ENCODE measurements at places on chromosomes 1 and 21.

GRCh38 chr21:35095859-35096291 lies 46.8 kb upstream of the RUNX1 start:
- no peak for DNase-seq

DNA sequence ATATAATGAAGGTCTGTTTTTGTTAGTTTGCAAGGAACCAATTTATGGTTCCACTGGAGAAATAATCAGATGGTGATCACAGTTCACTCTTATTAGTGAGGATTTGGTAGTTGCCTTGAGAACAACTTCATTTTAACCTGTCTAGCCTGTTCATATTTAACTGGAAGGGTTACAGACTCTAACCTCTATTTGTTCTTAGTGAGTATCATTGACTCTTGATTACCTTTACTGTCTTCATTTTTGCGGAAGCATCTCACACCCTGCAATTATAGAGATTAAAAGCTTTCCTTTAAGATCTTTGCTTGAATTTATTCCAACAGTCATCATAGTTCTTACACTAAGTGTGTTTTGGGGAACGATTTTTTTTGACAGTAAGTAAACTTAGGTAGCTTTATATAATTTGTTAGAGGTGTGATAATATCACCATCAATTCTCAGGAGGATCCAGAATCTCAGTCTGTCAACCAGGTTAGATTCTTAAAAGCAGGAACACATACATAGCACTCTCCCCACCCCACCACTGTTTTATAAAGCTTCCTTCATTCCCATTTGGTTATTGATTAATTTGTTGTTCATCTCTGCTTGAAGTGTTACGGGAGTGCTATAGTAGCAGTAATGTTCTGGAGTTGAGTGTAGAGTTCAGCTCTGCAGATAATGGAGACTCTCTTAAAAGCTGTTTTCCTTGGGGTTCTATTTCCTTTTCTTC lies 30.1 kb downstream of the B3GALT2 start:
- no peak for DNase-seq

- no peak for DNase-seq
These were observed 176.8 kb downstream of the DISC1 start for GRCh38 chr1:231803353-231803752.

DNA sequence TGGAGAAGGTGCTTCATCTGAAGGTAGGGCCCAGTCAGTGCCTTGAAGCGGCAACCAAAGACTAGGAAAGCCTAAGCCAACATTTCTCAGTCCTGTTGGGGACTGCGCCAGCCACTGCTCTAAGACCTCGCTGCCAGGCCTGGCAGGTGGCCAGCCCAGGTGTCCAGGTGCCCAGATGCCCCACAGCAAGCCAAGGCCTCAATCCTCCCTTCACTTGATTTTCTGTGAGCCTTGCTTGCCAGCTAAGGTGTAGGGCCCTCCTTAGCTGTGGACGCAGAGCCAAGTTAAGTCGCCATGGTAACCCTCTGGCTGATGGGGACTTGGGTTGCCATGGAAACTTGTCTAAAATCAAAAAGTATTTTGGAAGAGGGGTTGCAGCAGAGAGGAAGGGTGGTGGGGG lies 135.0 kb downstream of the NAV1 start:
- no peak for DNase-seq

DNA sequence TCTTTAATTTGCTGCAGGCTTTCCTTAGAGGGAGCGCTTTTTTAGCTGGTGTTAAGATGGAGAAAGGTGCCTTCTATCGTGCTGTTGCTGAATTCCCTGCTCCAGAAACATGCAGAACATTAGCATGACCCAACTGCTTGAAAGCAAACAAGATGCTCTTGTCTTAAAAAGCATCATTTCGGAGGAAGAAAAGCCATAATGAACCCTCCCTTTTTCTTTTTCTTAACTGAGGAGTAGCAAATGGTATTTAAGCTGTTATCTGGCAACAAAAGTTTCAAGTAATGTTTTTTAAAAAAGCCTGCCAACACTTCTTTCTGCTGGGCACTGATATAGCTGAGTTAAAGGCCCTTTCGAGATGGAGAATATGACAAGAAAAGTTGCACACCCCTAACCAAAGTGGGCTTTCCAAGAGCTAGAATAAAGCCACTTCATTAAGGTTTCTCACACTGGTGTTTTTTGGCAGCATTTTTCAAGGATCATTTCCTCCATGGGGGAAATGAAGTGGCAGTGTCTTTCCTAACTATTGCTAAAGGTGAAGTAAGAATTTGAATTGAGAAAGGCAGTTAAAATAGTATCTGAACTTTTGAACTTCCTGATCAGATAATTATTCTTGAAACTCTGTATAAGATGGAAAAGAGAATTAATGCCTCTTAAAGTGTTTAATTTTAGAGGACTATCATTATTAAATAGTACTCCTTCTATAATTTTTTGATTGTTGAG lies 38.8 kb downstream of the ST6GALNAC5 start:
- no peak for DNase-seq

- no peak for DNase-seq
These were observed 2.0 kb downstream of the PYCR2 start for GRCh38 chr1:225921734-225922709.

DNA sequence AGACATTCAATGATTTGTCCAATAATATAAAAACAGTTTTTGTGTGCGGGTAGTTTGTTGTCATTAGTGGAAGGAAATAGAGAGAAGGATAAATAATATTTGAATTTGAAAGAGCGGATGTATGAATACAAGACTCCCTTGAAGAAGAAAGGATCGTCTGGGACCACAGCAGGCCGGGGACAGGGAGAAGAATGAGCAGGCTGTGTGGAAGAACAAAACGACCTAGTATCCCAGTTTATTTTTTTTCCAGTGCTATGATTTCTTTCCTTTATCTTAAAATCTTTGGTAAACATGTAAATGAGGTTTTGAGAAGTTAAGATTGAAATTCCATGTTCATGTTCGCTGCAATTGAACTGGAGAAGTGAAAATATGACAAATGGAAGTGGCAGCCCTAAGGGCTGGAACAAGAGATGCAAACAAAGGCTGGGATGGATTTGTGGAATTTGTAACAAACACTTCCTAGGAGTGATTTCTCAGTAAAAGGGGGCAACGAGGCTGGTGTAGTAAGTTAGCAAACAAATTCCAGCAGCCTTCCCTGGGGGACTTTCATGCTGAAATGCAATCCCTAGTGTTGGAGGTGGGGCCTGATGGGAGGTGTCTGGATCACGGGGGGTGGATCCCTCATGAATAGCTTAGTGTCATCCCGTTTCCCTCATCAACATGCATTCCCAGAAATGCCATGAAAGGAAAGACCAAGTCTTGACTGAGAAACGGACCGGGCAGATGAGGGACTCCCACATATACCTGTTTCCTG lies 10.2 kb upstream of the IFI16 start:
- no peak for DNase-seq

DNA sequence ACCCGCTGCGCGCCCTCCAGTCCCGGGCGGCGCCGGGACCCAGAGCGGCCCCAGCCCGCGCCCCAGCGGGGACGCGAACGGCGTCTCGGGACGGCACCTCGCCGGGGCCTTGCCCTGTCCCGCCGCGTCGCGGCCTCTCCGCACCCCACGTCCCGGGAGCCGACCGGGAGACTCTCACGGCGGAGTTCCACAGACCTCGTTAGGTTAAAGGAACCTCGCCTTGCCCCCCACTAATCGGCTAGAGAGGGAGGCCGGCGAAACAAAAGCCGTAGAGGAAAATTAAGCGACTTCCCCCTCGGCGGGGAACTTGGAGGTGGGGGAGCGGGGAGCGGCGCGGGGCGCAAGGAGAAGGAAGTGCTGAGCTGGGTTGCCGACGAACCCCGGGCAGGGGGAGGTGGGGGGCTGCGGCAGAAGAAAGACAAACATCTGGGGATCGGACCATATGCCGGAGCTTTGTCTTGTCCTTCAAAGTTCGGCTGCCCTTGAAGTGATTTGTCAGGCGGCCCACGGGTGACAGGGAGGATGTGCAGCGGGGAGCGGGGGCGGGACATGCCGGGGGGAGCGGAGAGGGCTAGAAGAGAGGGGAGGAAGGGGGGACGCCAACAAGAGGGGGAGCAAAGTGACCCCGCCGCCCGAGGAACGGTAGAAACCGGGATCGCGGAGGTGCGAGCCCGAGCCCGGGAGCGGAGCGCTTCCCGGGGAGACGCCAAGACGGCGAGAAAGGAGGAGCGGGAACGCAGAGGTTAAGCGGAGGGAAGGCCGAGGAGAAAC lies 120.0 kb upstream of the RRP15 start:
- peak; percentile 6 for DNase-seq

DNA sequence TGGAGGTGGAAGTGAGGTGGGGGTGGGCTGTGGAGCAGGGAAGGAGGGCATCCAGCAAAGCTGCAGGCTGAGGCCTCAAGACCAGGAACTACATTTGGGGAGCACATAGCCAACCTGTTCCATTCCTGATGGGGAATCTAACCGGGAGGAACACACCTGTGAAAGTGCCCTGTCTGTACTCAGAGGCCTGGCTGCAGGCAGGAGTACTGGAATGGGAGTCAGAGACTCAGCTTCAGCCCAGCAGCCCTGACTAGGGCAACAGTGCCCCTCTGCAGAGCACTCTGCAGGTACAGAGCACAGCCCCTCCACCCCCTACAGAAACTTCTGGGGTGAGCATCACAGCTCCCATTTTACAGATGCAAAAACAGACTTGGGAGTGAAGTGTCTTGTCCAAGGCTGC lies 126.4 kb downstream of the DMRTB1 start:
- DNase-seq, result no peak

DNA sequence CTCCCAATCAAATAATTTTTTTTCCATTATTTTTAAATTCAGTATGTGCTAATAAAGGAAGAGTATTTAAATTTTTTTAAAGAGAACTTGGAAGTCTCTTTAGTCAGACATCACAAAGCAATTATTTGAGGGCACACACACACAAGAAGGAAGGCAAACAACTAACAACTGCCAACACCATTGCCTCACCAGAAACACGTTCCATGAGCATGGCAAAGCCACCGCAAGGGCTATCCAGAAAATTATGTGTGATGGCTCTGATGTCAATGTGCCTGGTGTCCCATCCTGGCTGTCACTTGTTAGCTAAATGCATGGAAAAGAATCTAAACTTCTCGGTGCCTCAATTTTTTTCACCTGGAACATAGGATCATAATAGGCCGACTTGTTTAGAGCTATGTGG lies 262.9 kb downstream of the SEC16B start:
- DNase-seq, result no peak

DNA sequence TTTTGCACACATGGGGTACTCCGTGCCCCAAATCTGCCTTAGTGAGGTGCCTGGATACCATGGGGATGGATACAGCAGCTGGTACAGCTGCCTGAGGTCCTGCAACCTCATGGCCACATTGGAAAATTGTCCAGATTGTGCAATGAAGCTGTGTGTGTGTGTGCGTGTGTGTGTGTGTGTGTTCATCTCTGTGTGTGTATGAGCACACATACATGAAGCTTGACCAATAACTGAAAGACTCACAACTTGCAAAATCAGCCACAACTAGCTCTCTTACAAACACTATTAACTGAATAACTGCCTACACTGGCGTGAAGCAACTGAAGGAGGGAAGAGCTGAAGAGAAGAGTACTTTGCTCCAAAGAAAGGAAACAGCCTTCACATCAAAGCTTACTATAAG lies 78.1 kb downstream of the ERG start:
- DNase-seq, result no peak

- DNase-seq, result no peak
These were observed 62.7 kb downstream of the PRDM2 start for GRCh38 chr1:13762642-13763041.

GRCh38 chr1:18632783-18633421 lies 2.3 kb downstream of the PAX7 start:
- no peak for DNase-seq

- DNase-seq, result no peak
These were observed 6.2 kb upstream of the FAM76A start for GRCh38 chr1:27719286-27720251.

DNA sequence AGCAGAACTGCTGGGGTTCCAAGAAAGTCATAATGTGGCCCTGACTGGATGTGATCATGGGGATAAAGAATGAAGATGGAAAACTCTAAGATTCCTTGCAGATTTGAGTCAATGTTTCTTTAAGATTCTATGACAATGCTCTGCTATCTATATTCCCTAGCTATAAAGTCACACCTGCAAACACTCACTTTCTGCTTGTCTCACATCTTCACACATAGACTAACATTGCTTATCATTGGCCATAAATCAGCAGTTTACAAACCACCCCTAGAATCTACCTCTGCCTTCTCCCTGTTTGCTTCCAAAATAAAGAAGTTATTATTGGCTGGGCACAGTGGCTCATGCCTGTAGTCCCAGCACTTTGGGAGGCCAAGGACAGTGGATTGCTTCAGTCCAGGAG lies 33.1 kb upstream of the NPL start:
- no peak for DNase-seq

DNA sequence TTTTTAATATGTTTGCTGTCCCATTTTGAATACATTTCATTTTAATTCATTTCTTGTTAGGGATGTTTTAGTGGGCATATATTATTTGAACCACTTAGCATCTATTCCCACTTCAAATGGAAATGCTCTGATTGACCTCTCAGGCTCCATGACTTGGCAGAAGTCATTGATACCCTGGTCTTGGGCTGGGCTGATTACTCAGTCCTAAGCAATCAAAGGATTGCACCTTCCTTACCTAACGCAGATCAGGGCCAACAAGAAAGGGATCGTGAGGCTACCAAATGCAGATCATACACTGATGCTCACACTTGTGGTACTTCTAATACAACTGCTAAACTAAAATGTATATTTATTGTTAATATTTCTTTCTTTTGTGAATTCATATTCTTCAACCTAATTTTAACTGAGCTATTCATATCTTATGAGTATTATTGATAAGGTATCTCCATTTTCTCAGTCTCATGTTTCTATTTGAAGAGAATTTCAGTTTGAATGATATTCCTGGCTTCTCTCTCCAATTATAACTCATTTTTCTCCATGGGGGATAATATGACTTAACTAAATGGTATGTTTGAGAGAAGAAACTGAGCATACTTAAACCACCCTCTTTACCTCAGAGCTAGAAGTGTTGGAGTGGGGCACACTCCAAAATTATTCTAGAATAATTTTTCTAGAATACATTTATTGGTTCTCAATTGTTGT lies 615.5 kb upstream of the ADAMTS5 start:
- no peak for DNase-seq

DNA sequence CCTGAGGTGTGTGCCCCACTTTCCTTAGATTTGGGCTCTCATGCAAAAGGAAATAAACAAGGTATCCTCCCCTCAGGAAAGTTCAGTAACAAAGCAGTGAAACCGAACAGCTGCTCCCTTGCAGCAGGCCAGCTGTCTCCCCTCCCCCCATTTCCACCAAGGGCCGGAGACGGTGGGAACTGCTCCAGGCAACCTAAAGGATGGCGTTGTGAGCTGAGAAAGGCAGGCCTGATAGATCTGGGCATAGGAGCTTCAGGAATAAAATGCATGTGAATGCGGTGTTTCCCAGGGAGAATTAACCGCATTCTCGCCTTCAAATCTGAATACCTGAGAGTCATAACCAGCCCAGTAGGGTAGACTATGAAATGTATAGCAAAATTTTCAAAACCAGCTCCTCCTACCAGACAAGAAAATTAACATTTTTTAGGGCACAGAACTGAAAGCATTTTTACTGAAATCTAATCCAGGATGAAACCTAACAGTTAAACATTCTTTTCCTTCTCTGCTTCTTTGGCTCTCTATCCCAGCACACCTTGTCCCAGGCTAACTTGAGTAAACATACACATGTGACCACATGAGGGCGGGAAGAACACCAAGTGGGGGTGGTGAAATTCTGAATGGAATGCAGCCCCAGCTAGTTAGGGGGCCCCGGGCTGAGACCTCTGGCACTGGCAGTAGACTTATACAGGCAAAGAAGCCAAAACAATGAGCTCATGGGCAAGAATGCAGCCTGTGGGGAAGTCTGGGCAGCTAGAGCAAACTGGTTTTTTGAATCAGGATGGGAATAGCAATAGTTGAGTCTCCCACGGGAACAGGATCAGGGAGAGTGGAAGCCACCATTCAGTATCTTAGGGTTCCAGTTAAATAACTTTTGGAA lies 11.5 kb downstream of the MCL1 start:
- peak; percentile 55 for DNase-seq

GRCh38 chr1:245079021-245079609 lies 75.7 kb upstream of the KIF26B start:
- DNase-seq, result no peak
